ENCODE measurements at places on chromosomes 12 and 14.

DNA sequence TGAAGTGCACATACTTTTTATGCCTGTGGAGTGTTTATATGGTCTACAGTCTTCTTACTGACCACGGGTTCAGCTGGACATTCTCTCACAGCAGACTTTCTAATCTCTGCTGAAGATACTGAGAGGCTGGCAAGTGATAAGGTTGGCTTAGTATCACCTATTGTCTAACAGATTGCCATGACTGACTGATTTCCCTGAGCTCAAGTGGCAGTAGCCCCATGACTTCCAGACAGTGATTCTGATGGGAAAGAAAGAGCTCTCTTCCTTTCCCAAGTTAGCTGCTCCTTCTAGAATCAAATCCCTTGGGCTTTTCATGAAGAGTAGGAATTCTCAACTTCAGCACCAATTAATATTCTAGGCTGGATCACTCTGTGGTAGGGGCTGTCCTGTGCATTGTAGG is 141.4 kb downstream of the ANO4 start:
- no peak for DNase-seq

DNA sequence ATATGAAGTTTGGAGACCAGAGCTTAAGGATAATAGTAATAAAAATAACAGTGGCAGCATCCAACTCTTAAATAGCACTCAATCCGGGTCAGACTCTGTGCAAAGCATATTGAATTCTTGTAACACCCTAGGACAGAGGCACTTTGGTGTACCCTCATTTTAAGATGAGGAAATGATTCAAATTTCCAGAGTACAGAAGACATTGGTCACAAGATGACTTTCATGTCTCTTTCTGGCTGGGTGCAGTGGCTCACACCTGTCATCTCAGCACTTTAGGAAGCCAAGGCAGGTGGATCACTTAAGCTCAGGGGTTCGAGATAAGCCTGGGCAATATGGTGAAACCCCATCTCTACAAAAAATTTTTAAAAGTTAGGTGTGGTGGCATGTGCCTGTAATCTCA is 235.8 kb downstream of the SLC15A4 start:
- DNase-seq = no peak

DNA sequence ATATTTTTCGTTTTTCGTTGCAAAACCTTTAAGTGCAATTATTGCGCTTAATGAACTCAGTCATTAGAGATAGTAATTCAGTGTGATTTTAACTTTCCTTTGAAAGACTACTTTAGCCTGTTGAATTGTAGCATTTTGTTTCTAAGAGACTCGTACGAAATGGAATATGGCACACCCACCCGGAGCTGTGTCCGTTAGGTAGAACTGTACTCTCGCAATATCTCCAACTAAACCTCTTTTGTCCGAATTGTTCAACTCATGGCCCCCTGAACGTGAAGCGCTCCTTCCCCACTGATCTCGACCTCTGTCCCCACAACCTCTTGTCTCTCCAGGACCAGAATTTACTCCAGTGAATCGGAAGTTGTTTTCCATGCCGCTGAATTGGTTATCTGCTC is 800 bp downstream of the PCNX4 start:
- DNase-seq = no peak

DNA sequence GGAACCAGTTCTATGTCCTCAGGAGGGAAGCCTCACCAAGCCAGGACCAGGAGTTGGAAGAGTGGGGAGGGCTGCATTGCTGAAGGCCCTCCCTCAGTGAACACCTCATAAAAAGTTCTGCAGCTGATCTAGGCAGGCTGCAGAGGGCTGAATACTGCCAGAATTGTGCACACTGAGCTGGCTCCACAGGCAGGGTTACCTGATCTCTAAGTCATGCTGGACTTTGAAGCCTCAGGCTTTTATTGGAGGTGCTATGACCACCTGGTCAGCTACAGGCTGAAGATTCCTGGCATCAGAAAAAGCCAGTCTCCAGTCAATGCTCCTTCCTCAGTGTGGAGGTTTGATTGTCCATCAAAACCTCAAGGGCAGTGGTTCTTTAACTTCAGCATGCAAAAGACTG is 39.7 kb downstream of the FOS start:
- no peak for DNase-seq

GRCh38 chr12:52231305-52232202 is 1.5 kb upstream of the KRT7 start:
- DNase-seq = no peak

- DNase-seq = no peak
These were observed 355.9 kb downstream of the TMTC2 start for GRCh38 chr12:83042441-83043200.

- no peak for DNase-seq
These were observed 2.3 kb downstream of the SNAPC1 start for GRCh38 chr14:61764342-61765122.
